ENCODE measurements at places on chromosomes 7 and 10.

- DNase-seq, result no peak
Measured at GRCh38 chr10:5719546-5719945, 34.9 kb downstream of the TASOR2 start.

- no peak for DNase-seq
Measured at GRCh38 chr7:66668677-66669076, 40.0 kb downstream of the KCTD7 start.

GRCh38 chr7:29019387-29019786 lies 61.3 kb upstream of the TRIL start:
- no peak for DNase-seq

GRCh38 chr7:140881507-140882228 lies 43.1 kb downstream of the BRAF start:
- no peak for DNase-seq

GRCh38 chr7:130334274-130334673 lies 10.3 kb upstream of the CPA5 start:
- DNase-seq, result no peak

GRCh38 chr7:34059136-34059828 lies 153.9 kb downstream of the BMPER start:
- DNase-seq, result no peak

DNA sequence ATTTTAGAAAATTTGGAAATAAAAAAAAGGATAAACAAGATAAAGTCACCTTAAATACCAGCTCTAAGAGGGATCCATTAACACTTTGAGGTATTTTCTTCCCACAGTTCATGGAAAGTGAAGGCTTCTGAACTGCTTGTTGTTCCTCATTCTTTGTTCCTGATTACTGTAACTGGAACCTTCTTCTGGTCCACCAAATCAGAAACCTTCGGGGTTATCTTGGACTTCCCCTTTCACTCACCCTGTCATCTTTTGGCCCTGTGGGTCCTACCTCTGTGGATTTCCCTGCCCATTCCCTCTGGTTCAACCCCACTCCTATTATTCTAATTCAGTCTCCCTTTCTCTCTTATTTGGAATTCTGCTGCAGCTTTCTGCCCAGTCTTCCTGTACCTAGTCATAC lies 116.5 kb upstream of the PRPS1L1 start:
- DNase-seq, result no peak

DNA sequence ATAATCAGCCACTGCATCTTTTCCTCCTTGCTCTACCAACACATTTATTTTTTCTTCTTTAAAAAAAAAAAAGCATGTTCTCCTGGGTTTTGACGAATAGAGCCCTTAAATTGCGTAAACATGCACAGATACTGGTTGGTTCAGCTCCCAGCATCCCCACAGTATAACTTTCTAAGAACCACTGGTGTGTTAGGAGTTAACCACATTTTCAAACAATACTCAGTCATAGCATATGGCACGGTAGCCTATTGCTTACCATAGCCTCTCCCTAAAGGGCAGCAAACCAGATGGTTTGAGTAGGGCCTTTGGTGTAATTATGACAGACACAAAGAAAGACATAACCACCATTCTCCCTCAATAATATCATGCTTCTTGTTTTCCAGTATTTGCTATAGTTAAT lies 145.0 kb downstream of the LRRC4 start:
- peak; percentile 65 for DNase-seq

DNA sequence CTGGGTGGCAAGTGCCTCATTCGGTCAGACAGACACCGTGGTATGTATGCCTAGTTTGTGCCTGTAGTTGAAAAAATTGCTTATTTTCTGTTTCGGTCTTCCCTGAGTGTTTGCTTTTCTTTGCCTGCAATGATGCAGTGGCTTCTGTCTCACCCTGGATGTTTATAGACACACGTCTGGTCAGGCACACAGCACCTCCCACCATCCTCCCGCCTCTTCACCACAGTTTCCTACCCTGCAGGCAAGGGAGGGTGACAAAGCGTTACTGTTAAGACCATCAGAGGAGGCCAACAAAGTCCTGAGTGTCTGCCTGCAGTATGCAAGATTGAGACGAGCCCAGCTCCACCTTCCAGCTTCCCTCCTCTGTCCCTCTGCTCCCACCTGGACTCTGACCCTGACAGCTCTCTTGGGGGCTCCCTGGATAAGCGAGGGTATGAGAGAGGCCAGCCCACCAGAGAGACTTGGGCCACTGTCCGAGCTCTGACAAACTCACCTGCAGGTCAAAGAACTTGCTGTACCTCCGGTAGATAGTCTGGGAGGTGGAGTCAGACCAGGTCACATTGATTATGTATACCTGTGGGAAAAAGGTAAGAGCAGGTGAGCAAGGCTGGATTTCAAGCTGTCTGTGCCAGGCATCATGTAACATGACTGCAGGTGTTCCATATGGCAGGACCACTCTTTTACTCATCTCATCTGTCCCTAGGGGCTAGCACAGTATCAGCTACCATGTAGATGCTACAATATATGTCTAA lies 54.4 kb downstream of the SH3PXD2A start:
- DNase-seq, result no peak

GRCh38 chr10:3588346-3588745 lies 196.7 kb downstream of the KLF6 start:
- no peak for DNase-seq

DNA sequence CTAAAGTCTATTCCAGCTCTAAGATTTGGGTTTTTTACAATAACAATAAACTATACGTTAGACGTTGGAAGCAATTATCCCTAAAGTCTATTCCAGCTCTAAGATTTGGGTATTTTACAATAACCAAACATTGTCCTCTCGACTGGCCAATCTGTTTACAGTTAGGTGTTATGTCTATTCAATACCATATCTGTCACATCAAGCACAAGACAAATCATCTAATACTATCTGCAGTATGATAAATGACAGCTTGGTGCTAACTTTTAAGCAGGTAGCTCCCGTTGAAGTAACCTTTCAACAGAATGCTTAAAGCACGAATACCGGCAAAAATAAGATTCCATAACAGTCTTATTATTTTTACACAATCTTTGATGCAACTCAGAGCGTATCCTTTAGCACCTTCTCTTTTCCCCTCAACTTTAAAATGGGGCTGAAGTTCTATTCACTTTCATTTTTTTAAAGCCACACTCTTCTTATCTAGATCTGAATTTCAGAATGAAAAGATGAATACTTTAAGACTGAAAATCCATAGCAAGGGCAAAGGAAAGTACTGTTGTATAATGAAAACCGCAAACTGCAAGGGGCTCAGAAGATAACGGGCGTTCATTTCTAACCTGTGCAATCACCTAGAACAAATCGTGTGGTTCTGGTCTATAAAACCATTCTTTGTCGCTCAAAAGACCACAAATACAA lies 925 bp downstream of the H2AZ2 start:
- DNase-seq, result no peak

DNA sequence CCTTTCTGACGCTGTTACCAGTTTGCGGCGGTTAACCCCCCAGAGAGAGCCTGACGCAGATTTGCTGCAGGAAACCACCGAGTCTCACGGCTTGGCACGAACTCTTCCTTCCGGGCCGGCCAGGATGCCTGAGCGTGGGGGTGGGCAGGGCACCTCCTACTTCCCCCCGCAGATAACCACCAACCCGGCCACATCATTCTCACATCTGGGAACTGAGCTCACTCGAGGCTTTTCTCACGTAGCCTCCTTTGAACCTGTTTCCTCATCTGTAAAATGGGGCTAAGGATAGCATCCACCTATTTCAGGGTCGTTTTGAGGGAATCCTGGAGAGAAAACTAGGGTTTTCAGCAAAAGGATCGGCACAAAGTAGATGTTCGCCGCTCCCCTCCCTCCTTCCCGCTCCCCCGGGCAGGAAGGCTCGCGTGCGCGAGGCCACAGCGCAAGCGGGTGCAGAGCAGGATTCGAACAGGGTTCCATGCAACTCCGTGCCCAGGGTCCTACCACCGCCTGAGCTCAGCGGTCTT lies 23.6 kb downstream of the DDIT4 start:
- no peak for DNase-seq

GRCh38 chr7:131147604-131148003 lies 180.1 kb upstream of the MKLN1 start:
- DNase-seq, result no peak

- DNase-seq, result no peak
Measured at GRCh38 chr10:97539523-97540200, 32.9 kb upstream of the ANKRD2 start.

DNA sequence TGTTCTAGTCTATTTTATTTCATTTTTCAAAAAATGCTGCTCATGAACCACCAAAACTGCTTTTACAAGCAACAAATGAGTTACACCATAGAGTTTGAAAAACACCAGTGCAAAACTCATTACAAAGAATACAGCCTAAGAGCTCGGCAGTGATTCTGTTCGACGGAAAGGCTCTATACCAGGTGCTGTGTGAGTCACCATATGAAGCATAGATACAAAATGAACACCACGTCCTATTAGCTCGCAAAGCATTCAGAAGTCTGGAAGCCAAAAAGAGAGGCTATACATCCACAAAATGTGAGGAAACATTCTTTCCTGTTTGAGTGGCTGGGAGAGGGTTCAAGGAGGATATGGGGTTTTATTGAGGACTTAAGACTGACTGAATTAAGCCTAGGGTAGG lies 136.1 kb downstream of the ATE1 start:
- no peak for DNase-seq

DNA sequence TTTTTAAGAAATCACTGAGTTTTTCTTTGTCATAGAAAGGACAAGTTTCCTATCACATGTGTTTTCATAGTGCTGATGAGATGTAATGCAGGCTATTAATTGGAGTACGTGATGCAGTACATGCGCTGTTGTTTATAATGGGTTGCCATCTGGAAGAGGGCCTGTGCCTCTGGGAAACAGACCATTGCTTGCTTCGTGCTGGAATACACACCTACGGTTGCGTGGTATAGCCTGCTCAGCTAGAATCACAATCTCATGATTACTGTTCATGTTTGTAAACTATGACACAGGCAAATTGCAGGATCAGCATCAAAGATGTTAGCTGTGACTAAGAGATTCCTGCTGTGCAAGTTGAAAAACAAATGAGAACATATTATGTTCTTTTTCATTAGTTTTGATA lies 107.2 kb upstream of the STEAP1B start:
- DNase-seq, result peak; percentile 4

DNA sequence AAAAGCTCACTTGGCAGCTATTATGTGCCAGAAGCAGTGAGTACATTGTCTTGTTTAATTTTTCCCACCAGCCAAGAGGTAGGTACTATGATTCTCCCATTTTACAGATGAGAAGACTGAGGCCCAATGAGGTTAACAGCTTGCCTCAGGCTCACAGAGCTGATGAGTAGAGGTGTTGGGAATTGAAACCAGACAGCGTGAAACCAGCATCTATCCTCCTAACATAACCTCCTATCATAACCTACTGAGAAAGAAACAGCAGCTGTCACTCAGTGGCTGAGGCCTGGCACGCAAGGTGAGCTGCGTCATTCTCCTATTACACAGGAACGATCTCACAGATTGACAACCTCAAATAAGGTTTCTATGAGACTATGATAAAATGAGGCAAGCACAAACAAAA lies 6.2 kb downstream of the PYROXD2 start:
- DNase-seq, result no peak

- no peak for DNase-seq
Measured at GRCh38 chr7:5463031-5463430, 39.4 kb upstream of the TNRC18 start.

DNA sequence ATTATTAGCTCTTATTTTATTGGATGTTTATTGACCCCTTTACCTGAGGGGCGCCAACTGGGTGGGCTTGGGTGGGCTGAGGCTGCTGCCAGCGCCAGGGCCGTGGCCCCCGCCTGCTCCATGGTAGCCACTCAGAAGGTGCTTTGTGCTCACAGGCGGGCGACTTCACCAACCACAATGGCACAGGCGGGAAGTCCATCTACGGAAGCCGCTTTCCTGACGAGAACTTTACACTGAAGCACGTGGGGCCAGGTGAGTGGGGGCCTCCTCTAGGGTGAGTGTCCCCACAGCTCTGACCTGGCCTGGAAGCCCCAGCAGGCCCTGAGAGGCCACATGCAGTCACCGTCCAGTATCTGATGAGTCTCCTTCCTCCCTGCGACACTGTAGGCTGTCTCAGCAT lies 4.1 kb downstream of the PPIF start:
- no peak for DNase-seq

GRCh38 chr7:47950714-47951113 lies 2.4 kb upstream of the PKD1L1 start:
- DNase-seq, result no peak

GRCh38 chr7:125061776-125062397 lies 132.3 kb upstream of the POT1 start:
- peak; percentile 29 for DNase-seq

DNA sequence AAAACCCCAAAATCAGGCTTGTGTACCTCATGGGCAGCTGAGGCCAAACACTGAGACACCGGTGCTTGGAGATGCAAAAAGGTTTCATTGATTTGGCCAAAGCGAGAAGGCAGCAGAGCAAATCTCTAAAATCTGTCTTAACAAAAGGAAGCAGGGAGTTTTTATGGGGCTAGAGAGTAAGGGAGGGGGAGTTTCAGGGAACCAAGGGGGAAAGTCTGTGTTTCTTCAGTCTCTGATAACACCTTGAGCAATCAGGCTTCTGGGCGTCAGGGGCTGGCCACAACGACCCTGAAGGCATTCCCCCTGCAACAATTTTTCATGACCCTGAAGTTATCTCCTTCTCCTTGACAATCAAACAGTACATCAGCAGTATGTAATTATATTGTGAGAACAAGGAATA lies 2.7 kb upstream of the ZNF786 start:
- DNase-seq, result no peak

DNA sequence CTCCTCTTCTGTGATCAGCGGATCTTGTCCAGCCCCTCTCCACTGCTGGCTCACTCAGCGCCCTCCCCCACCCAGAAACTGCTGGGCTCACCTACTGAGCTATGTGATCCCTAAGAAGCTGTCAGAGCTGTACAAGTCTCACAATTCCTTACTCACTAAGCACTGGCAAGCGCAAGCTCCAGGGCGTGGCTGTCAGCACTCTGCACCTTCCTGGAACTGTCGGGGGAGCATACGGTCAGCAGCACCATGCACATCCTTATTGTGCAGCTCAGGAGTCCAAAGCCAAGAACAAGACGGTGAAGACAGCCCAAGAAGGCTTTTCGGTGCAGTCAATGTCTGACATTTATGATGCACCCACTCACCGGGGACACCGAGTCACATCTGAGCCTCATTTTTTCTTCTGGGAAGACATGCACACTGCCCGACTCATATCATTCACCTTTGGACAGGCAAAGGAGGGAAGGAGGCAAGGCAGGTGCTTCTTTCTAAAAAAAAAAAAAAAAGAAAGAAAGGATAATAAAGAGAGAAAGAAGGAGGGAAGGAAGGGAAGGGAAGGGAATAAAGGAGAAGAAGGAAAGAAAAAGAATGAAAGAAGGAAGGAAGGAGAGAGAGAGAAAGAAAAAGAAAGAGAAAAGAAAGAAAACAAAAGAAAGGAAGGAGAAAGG lies 56.3 kb downstream of the ASB13 start:
- no peak for DNase-seq

- no peak for DNase-seq
Measured at GRCh38 chr7:103343758-103344452, 662 bp downstream of the DNAJC2 start.

- no peak for DNase-seq
Measured at GRCh38 chr10:93718937-93719725, 16.7 kb upstream of the FRA10AC1 start.

GRCh38 chr10:113911113-113911512 lies 56.7 kb downstream of the NHLRC2 start:
- no peak for DNase-seq
